Natural killer cell treated with Interleukin-12 subunit alpha and Interleukin-12 subunit beta and Interleukin-15 and Interleukin-18, amount 100 ng/mL, for 72 hours (primary cell): ENCODE measurements at places on chromosomes 13 and 19.

DNA sequence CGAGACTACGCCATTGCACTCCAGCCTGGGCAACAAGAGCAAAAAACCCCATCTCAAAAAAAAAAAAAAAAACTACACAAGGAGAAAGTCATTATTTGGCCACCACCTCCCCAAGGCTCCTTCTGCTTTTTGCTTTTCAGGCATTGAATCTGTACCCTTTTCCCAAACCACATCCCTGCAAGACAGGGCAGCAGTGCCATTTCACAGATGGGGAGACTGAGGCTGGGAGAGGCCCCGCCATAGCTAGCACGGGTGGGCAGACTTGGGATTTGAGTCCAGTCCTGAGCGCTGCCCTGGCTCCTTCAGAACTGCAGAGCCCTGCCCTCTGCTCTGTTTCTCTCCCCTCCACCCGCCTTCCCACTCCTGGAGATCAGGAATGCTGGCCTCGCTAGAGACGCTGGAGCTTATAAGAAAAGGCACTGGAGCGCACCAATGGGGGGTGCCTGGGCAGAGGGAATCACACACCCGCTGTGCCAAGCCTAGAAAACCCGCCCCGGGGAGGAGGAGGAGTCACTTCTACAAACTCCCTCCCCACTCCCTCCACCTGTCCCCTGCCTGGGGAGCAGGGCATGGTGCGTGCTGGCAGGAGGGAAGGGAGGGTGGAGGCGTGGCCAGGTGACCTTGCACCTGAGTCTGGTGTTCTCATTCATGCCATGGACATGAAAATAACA, 17.6 kb downstream of the TJP3 start:
- DNase-seq: peak; percentile 51

- DNase-seq: no peak
Measured at GRCh38 chr13:60170414-60170813, 6.7 kb upstream of the DIAPH3 start.

GRCh38 chr13:110272227-110272626, 34.7 kb downstream of the COL4A1 start:
- no peak for DNase-seq

DNA sequence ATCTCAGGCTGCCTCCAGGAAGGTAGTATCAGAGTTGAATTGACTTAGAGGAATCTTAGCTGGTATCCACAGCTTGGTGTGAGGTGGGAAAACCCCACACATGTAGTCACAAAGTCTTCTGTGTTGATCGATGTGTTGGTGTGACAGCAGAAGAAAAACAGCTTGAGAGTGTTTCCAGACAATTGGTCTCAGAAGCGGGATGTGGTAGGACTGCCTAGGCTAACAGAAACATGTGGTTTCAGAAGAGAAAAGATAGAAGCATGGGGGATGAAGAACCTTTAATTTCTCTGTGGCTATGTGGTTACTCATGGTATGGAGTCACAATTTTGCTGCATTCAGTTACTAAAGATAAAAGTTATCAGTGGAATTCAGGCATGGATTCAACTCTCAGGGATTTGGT, 134.7 kb upstream of the SLITRK5 start:
- DNase-seq: no peak

DNA sequence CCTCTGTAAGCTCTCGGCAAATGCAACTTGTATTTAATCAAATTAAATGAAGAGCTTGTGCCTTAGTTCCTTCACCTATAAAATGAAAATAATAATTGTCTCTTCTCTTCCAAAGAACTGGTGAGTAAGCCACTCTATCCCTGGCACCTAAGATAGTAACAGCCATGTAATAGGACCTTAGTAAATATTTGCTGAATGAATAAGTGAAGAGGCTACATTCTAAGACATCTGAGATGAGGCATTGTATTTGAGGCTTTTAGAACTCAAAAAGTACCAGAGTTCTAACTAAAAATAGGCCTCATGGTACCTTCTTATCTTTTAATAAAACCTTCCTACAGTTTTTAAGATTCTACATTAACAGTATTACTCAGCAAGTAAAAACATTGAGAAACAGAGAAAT, 17.3 kb upstream of the DCLK1 start:
- DNase-seq: no peak
